ENCODE measurements at places on chromosomes 7 and 10. TPM values are rescaled to one million over a fixed set of nuclear protein-coding genes. Genes with fewer than 3 reads are reported as not detected.

GRCh38 chr10:118871244-118871865 lies 116.6 kb upstream of the CACUL1 start:
- no peak for DNase-seq

- DNase-seq: peak; percentile 97
Measured at GRCh38 chr7:68107968-68108367, 1111.3 kb downstream of the TYW1 start.

RNF32 gene
- not detected for total RNA-seq

DNA sequence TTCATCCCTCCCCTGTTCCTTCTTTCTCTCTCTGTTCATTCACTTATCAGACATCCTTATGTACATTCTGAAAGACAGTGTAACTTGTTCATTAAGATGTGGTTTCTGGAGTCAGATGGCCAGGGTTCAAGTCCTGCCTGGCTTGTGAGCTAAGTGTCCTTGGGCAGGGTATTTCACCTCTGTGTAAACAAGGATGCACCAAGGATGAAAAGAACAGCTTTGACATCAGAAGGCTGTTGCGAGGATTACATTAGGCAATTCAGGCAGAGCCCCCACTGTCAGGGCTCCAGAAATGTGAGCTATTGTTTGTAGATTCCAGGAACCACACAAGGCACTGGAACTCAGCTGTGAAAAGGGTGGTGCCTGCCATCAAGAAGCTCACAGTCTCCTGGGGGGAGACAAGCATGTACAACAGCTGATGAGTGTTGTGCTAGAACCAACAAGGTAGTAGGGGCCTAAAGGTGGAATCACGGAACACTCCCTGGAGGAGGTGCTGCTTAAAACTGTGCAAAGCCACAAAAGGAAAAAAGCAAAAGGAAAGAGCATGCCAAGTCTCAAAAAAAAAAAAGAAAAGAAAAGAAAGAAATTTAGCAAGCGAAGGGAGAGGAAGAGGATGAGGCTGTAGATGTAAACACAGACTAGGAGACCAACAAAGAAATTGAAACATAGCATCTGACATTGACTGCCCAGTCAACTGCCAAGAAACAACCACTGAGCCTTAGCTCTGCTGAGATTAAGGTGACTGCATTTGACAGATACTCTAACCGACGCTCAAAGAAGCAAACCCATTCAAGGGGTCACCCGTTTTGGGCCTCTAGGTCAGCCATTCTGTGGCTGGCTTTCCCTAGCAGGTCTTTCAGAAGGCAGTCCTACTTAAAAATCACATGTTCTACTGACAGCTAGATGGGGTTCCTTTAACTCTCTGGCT lies 12.5 kb downstream of the PDLIM1 start:
- DNase-seq: no peak

INA gene
- total RNA-seq: not detected

DNA sequence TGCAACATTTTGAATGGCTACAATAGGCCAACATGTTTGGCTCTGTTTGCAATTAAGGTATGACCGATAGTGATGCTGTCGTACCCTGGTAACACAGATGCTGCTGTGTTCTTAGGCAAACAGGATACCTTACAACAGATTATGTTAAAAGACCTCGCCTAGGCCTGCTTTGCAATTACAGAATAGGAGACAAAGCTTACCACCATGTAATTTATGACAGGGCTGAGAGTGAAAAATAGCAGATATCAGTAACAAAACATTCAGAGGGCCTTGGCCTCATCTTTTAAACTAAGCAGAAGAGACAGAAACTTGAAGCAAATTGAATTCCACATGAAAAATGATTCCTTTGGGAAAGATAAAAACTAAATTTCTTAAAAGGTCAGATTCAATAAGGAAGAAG lies 29.4 kb upstream of the ABLIM1 start:
- DNase-seq: no peak

- DNase-seq: peak; percentile 16
Measured at GRCh38 chr7:142438235-142438922, 180.5 kb upstream of the PRSS58 start.

- no peak for DNase-seq
Measured at GRCh38 chr10:24983946-24984345, 31.5 kb upstream of the PRTFDC1 start.

DNA sequence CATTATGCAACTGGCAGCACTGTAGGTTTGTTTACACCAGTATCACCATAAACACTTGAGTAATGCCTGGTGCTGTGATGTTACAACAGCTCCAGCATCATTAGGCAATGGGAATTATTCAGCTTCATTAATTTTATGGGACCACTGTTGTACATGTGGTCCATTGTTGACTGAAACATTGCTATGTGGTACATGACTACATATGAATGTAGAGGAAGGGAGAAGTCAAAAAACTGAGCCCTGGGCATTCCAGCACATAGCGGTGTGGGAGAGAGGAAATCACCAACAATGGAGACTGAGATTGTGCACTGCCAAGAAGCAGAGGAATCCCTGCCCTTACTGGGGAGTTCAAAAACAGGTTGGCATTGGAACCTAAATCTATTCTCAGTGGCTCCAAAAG lies 89.0 kb downstream of the TRIM24 start:
- no peak for DNase-seq

DNA sequence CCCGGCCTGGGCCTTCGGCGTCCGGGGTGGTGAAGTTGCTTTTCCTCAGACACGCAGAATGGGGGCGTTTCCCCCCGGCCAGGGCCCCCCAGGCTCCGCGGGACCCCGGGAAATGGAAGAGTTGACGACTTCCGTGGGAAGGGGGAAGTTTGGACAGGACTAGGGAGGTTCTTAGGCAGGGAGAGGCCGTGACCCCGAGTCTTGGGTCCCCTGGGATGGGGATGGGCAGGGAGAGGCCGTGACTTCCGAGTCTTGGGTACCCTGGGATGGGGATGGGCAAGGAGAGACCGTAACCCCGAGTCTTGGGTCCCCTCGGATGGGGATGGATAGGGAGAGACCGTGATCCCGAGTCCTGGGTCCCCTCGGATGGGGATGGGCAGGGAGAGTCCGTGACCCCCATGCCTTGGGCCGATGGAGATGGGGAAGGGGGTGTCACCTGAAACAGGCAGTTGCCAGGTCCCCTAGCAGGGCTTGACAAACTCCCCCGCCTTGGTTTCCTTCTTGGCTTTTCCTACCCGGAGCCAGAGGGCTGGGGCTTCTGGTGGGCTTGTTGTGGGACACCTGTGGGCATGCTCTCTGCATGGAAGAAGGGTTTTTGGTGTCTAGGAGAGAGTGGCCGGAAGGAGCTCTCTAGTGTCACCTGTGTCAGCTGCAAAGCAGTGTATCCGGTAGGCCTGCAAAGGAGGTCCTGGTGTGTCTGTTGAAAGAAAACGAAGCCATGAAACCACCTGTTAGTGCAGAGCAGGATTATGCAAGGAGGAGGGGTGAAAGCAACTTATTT lies 1.1 kb downstream of the TRRAP start:
- peak; percentile 39 for DNase-seq

Data from A172 (cell line).